ENCODE measurements at places on chromosomes 7 and 10.

GRCh38 chr7:368651-369475 is 78.9 kb downstream of the FOXL3 start:
- no peak for DNase-seq

DNA sequence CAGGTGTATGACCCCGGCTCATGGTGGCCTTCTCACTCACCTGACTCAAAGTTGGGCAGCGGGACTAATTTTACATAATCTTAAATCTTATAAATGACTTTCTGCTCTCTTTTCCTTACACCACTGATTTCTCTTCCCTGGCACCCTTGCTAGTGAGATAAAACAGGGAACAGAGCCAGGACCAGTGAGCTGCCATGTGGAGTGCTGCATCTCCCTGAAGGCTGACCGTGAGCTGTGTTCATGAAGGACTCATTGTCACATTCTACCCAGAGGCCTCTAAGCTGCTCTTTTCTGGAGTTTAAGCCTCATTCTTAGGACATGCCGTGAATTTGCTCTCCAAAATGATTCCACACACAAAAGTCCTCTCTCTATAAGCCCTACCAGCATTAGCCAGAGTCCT is 762.3 kb downstream of the AUTS2 start:
- no peak for DNase-seq

GRCh38 chr10:60524541-60524940 is 134.9 kb upstream of the ANK3 start:
- no peak for DNase-seq

GRCh38 chr10:103847909-103848468 is 7.4 kb downstream of the SH3PXD2A start:
- no peak for DNase-seq

DNA sequence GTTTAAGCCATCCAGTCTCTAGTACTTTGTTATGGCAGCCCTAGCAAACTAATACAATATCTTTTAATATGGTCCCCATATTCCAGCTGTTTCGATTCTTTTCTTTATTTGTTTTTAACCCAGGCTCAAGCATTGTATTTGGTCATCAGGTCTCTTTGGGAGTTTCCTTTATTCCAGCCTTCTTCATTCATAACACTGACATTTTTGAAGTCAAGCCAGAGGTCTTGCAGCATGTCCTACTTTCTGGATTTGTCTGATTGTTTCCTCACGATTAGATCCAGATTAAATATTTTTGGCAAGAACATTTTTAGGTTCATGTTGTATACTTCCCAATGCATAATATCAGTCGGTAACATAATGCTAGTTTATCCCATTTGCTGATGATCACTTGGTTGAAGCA is 11.8 kb downstream of the SLC25A13 start:
- DNase-seq, result no peak

DNA sequence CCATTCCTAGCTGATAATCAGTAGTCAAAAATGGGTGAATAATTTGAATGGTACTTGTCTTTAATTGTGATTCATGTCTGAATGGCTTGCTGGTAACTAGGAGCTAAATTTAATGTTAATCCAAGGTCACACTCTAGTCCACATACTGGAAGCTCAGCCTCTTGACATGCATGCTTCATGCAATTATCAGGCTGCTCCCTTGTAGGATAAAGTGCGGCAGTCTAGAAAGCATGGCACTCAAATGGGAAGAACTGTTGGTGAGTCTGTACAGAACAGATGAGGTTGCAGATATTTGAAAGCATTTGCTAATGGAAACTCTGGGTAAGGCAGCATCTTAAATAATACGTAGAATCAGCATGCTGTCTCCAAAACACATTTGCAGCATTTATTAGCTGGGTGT is 499.4 kb downstream of the AUTS2 start:
- DNase-seq, result no peak

GRCh38 chr7:69358163-69358821 is 240.0 kb upstream of the AUTS2 start:
- no peak for DNase-seq

DNA sequence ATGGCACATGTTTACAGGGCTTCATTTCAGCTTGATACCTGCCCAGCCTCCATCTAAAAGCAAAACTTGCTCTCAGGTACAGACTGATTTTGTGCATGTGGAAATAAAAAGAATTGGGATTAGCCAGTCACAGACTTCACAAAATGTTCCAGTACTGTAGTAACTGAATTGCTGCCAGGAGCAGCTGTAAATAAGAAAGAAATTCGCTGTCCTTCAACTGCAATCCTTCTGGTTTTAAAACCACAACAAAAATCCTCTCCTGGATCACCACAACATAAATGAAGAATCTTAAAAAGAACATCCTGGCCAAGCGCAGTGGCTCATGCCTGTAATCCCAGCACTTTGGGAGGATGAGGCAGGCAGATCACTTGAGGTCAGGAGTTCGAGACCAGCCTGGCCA is 3.9 kb upstream of the MIOS start:
- DNase-seq, result no peak

- DNase-seq, result peak; percentile 70
Observed at GRCh38 chr10:91034494-91035159, 113.7 kb upstream of the ANKRD1 start.

- no peak for DNase-seq
Observed at GRCh38 chr7:107815254-107815882, 12.3 kb upstream of the SLC26A3 start.

DNA sequence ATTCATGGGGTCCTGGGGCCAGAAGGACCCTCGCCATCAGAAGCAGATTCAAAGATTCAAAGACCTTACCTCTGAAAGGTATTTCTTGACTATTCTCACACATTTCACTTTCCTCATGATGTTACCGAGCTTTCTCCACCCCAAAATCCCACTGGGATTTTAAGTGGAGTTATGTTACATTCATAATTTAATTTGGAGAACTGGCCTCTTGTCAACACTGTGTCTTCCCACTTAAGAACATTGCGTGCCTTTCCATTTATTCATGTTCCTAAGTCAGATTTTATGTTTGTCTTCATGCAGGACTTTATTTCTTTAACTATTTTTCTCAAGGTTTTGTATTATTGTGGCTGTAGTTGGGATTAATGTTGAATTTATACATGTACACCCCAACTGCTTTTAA is 123.5 kb upstream of the BMPER start:
- DNase-seq, result no peak

DNA sequence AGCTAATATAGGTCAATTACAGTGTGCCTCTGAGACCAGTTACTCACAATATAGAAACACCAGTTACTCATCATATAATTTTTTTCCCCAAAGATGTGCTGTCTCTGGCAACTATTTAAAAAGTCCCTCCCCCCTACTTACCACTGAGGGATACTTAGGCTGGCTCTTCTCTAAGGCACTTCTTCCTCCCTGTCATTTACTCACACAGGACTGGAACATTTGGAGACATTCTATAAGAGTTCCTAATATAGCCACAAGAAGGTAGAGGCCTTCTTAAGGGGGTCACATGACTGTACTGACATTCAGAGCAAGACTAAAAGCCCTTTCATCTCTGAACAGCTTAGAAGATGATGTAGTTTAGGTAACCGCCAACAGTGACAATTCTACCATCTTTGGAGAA is 44.4 kb upstream of the SLIT1 start:
- DNase-seq, result no peak

- DNase-seq, result no peak
Observed at GRCh38 chr10:127123626-127124025, 72.8 kb downstream of the INSYN2A start.

DNA sequence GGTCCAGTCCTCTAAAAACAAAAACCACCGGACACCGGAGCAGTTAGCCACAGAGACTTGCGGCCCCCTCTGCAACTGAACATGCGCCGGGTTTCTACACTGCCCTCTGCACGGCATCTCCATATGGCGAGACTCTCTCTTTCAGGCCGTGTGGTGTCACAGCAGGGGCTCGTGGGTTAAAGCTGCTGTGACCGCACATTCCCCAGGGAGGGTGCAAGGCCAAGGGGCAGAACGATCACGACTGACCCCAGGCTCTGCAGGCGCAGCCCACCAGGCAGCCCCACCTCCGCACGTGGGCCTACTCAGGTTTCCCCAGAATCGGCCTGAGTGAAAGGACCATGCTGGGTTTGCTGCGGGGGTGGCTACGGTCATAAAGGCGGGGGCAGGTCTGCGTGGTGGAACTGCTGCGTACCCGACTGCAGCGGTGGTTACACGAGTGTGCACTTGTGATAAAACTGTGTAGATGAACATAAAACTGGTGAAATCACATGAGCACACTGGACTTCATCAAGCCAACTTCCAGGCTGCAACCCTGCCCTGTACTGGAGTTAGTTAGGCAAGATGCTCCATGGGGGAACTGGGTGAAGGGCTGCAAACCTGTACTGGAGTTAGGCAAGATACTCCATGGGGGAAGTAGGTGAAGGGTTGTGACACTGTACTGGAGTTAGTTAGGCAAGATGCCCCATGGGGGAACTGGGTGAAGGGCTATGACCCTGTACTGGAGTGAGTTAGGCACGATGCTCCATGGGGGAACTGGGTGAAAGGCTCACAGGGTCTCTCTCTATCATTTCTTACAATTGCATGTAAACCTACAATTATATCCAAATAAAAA is 81.4 kb upstream of the PPP2R2D start:
- DNase-seq, result peak; percentile 61

DNA sequence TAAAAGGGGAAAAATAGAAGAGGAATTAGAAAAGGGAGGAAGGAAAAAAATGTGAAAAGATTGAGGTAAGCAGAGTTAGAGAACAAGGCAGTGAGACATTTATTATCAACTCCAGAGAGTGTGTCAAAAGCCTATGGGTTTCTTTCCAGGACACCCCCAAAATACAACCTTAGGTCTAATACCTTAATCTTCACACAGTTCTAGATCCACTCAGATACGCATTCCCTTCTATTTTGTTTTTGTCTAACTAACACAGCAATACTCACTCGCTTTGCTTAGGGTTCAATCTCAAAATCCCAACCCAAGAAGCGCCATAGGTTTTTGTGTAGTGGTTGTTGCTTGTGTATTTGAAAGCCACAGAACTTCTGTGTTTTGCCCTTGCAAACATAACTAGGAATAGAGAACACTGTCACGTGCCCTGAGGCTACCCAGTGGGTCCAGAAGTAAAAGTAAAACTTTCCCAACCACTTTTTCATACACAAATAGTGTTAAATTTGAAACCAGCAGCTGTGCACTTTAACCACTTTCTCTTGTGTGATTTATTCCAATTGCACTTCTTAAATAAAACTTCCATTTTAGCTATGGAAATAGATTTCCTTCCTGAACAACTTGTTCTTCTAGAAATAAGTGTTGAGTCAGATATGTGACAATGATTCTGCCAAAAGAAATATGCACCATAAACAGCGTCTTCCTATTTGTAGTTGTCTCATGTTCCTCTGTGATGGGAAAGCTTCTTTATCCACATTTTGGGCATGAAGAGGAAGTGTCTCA is 414.7 kb upstream of the GHITM start:
- no peak for DNase-seq

DNA sequence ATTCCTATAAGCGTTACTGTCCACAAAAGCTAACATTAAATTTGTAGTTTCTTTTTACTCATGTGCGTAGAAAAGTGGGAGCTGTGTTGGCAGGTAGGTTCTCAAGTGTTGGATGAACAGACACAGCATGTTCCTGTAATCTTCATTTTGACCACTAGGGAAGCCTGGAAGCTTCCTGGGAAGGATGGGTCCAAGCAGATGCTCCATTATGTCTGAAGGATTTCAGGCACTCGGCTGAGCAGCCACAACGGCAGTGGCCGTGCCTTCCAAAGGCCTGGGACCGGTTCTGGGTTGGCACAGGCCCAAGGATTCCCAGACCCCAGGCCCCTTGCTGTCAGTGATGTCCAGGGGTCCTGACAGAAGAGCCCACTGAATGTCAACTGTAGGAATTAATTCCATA is 386.3 kb downstream of the TNS3 start:
- DNase-seq, result no peak

GRCh38 chr7:114302858-114303257 is 111.8 kb upstream of the FOXP2 start:
- DNase-seq, result no peak

GRCh38 chr7:26556061-26556881 is 264.6 kb downstream of the SNX10 start:
- no peak for DNase-seq

GRCh38 chr10:113084031-113084430 is 134.0 kb downstream of the TCF7L2 start:
- DNase-seq, result no peak

GRCh38 chr7:105131033-105131656 is 117.1 kb downstream of the KMT2E start:
- DNase-seq, result no peak

GRCh38 chr10:99224766-99225165 is 10.9 kb downstream of the HPSE2 start:
- DNase-seq, result no peak

DNA sequence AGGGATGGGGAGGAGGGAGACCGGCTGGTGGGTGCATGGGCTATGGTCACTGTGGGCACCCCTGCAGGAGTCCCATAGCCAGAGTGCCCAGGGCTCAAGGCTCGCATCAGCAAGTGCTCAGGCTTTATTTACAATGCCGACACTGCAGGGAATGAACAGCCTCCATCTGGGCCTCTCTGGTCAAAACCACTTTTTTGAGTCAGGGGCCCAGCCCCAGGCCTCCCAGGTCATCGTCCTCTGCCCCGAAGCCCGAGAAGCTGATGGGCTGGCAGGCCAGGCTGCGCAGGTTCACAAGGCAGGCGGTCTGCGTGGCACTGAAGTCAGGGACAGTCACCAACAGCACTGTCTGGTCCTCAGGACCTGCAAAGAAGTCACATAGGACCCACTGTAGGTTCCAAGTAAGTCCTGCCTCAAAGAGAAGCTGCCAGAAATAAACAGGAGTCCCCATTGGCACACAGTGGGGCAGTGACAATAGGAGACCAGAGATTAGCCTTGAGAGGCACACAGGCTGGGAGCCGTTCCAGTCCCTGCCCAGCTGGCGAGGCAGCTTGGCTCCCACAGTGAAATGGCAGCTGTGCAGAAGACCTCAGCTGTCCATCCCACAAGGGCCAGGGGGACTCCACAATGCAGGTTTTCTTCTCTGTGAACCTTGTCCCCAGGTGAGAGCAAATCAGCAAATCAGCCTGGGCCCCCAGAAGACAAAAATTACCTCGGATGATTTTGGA is 8.6 kb downstream of the POLD2 start:
- no peak for DNase-seq

- DNase-seq, result no peak
Observed at GRCh38 chr7:80659120-80660055, 20.9 kb downstream of the CD36 start.

DNA sequence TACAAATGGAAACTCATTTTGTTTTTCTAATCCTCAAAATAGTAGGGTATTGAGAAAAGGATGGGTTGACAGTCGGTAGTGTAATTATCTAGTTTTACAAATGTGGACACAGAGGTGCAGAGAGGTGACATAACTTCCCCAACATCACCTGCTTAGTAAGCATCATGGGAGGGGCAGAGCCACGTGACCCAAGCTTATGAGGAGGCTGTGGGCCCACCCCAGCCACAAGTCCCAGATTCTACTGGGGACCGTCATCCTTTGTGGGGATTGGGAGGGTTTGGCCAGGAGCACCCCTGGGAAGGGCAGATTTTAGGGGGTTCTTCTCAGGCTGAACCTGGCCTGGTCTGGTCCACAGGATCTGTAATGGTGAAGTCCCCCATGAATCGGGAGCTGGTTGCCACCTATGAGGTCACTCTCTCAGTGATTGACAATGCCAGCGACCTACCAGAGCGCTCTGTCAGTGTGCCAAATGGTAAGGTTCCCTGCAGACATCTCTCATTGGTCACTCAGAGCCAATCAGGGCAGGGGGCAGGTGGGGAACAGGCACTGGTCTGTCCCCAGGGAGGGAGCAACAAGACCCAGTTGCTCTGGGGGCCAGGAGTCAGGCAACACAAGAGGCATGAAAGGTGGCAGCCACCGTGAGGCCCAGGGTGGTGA is 23.6 kb upstream of the VSIR start:
- DNase-seq, result no peak
